ENCODE measurements at places on chromosomes 6 and 20.

- DNase-seq: no peak
These were observed 41.1 kb downstream of the AKAP12 start for GRCh38 chr6:151280859-151281258.

DNA sequence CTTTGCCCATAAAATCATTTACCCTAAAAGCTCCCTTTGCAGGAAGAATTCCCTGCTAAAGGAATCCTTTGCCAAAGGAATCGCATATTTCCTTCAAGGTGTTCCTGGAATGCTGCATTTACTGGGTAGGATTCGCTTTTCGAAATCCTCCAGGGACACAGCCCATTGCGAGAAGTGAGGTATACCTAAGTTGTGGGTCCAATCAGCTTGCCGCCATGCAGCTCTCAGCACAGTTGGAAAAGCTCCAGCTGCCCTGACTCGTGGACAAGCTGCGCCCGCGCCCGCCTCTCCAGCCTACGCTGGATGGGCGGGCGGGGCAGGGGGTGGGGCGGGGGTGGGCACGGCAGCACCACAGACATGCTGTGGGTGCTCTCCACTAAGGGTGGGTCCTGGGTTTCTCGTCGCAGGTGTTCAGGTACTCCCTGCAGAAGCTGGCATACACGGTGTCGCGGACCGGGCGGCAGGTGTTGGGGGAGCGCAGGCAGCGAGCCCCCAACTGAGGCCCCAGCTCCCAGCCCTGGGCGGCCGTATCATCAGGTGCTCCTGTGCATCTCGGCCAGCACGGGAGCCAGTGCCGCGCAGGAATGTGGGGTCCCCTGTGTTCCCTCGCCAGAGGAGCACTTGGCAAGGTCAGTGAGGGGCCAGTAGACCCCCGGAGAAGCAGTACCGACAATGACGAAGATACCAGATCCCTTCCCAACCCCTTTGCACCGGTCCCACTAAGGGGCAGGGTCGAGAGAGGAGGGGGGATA lies 1.4 kb downstream of the NNAT start:
- no peak for DNase-seq

DNA sequence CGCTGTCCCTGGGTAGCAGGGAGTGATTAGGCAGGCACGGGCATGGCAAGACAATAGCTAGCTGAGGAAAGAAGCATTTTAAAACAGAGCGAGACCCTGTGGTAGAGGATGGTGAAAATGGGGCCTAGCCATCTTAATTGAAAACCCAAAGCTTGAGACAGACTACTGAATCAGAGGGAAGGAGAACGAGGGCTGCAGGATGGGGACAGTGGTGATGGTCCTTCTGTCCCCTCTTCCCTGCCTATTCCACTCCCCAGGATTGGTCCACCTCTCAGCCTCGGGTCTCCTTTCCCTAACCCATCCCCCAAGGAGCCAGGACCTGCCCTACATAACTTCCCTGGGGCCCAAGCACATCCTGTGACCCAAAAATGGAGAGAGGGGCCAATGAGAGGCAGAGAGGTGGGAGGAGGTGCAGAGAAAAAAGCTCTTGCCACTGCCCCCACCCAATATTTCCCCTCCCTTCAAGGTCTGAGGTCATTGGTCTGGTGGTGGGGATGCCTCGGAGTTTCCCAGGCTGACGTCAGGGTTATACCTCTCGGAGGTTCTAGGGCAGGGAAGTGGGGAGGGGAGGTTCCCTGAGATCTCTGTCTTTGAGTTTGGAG lies 884 bp upstream of the CUTA start:
- DNase-seq: no peak

DNA sequence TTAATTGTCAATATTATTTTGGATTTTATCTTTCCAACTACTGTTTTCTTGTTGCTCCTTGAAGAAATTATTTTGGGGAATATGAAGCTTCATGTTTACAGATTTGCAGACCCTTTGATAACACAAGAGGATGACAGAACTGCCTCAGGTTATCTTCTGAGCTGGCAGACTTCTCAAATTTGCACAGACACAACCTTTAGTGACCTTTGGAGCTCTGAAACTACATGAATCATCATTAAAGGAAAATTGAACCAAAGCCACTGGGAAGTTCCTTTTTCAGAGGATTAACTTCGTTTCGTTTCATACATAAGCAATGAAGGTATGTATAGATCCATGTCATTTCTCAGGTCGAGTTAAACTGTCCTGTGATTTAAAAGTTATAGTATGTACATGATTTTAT lies 85.9 kb downstream of the FBXO5 start:
- no peak for DNase-seq

DNA sequence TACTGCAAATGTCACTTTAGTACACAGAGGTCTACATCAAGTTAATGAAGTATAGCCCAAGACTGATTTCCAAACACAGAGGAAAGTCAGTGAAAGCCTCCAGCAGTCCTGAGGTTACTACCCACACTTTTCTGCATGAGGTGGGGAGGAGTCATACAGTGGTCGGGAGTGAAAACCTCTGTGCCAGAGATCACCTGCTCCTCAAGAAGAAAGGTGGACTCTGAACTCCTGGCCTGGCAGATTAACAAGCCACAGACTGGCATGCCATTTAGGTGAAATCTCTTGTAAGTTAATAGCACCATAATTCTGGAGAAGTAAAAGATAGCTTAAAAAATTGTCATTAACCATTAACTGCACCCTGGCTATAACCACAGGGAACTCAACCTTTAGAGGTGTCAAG lies 125.0 kb upstream of the LAMP5 start:
- no peak for DNase-seq

DNA sequence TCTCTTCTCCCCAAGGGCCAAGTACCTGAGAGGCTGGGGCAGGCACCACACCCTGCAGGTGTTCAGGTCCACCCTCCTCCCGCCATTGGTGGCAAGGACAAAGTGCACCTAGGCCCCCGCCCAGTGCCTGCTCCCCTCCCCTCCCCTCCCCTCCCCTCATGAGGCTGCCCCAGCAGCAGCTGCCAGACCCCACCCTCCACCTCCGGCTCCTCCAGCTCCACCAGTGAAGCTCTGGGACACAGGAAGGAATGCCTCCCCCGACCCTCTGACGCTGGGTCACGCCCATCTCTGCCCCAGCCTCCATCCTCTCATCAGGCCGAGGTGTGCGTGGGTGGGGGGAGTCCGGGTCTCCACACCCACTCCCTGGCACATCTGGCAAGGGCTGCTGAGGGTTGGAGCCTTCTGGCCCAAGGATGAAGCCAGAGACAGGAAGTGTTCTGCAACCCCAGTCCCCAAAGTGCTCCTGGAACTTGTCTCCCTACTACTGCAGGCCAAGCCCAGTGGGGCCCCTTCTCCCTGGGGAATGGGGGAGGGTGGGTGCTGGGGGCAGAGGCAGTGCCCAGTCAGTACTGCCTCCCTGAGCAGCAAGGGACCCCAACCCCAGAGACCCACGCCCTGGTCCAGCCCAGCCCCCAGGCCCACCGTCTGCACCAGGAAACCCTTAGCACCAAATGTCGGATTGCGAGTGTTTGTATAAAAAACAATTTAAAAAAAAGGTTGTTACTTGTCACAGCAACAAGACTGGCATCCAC lies 1.6 kb upstream of the UCKL1 start:
- no peak for DNase-seq

- no peak for DNase-seq
These were observed 459.9 kb upstream of the MARCKS start for GRCh38 chr6:113397236-113397635.

DNA sequence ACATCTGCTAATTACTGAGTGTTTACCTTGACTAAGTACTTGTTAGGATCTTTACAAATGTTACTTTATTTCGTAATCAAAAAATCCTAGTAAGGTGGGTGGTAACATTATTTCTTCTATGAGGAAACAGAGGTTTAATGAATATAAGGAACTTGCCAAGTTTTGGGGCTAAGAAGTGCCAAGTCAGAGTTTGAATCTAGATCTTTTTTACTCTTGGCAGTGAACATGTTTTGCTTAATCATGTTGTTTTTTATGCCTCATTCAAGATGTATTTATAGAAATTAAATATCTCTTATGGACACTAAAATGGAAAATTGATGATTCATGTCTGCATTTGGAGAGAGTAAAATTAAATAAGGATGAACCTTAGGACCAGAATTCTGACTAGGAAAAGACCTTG lies 393.7 kb downstream of the UTRN start:
- DNase-seq: no peak

DNA sequence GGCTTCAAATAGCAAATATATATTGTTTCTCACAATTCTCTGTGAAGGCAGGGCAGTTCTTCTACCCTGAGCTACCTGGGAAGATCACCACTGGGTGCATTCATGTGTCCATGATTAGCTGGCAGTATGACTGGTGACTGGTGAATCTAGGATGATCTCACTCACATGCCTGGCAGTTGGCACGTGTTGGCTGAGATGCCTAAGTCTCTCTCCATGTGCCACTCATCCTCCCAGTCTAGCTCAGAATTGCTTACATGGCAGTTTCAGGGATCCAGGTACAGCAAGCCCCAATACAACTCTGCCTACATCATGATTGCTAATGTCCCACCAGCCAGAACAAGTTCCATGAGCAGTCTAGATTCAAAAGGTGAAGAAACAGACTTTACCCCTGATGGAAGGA lies 346.8 kb upstream of the CNR1 start:
- DNase-seq: no peak

DNA sequence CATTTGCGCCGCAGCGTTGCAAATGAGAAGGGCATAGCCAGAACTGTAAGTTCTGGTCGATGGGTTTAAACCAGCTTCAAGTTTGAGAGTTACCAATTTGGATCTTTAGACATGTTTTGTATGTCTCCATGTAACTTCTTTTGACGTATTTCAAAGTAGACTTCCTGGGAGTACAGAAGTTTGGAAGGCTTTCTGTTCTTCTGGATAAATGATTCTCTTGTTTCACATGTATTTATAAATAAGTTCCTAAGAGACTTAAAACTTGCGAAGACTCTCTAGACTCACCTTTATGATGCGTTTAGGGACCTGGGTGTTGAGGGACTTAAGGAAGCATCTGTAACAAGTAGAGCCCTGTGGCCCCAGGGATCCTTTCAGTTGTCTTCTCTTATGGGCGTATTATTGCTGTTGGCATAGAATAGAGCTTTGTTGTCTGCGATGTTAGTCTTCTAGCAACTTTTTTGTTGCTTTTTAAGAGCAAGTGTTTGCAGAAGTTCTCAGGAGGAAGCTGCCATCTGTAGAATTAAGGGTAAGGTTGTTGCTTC lies 1.3 kb downstream of the CDYL start:
- DNase-seq: no peak

- DNase-seq: no peak
These were observed 238.8 kb downstream of the PAX1 start for GRCh38 chr20:21944227-21944626.

GRCh38 chr6:4940416-4940815 lies 63.4 kb downstream of the RPP40 start:
- DNase-seq: no peak

DNA sequence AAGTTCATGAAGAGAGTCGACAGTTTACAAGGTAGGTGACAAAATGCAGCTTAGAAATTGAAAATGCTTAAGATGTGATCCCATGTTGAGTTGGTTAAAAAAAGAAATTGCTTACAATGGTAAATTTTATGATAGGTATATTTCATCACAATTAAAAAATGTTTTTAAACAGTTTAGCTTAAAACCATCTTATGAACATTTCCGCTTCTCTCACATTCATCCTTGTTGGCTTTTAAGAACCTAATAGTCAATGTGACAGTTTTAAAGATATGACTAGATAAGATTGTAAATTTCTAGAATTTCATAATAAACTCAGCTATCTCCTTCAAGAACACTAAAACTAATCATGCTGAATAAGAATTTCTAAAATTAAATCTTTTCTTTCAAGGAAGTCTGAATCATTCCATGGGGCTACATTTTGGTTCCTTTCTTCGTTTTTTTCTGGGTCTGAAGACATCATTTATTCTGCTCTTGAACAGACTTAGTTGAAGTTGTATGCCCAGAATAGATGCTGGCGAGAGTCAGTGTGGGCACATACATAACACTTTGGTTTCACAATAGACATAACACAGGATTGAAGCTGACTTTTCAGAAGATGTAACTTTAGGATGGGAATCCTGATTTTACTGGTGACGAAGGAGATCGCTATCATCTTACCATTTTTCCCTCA lies 35.9 kb upstream of the LTV1 start:
- DNase-seq: no peak

DNA sequence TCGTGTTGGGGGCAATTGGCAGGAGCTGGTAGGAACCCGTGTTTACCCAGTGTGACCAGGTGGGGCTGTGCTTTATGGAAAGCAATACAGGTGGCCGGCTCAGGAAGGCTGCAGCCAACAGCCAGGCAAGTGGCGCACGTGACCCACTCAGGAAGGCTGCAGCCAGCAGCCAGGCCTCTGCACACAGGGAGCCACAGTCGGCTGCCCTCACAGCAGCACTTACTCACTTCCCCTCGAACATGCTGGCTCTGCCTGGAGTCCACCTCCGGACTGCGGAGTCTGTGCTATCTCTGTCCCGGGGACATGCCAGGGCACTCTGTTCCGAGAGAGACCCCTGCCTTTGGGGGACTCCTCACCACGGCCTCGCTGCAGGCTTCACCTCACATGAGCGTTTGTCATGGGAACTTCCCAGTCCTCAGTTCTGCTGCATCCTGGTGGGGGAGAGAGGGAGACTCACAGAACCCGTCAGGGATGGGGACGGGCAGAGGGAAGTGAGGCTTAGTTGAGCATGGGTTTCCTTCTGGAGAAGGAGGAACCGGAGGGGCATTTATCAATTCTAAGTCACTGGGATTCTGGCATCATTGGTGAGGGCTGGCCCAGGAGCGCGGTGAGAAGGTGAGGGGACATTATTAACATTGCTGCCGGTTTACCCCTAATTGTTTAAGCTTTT lies 76.8 kb downstream of the TTLL2 start:
- no peak for DNase-seq

GRCh38 chr6:23775127-23775526 lies 350.9 kb upstream of the NRSN1 start:
- no peak for DNase-seq

GRCh38 chr6:131061751-131062119 lies 1.3 kb downstream of the EPB41L2 start:
- DNase-seq: no peak

GRCh38 chr20:53899351-53900167 lies 170.8 kb downstream of the BCAS1 start:
- DNase-seq: no peak

GRCh38 chr20:56985066-56985685 lies 281.3 kb downstream of the BMP7 start:
- DNase-seq: no peak

DNA sequence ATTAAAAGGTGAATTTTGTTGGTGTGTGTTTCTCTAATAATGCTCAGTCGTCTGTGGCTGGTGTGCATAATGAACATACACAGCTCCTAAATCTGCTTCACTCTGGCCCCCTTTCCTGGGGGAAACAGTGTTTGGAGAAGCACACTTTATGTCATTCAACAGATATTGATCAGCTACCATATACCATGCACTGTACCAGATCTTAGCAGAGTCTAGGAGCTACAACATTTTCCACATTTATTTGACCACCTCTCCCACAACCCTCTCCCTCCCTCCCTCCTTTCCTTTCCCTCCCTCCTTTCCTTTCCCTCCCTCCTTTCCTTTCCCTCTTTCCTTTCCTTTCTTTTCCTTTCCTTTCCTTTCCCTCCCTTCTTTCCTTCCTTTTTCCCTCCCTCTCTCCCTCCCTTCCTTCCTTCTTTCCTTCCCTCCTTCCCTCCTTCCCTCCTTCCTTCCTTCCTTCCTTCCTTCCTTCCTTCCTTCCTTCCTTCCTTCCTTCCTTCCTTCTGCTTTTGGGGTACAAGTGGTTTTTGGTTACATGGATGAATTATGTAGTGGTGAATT lies 85.7 kb downstream of the PLCB4 start:
- no peak for DNase-seq

GRCh38 chr6:169106176-169106575 lies 147.5 kb downstream of the THBS2 start:
- no peak for DNase-seq
